GM12864 (cell line): ENCODE measurements at places on chromosomes 3 and 15.

DNA sequence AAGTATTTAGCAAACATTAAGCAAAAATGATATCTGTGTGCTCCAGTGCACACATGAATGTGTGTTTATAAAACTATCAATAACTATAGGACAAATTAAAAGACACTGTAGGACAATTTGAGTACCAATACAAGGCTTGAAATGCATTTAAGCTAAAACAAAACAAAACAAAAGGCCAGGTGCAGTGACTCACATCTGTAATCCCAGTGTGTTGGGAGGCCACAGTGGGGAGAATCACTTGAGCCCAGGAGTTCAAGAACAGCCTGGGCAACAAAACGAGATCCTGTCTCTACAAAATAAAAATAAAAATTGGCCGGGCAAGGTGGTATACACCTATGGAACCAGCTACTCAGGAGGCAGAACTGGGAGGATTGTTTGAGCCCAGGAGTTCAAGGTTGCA lies 50.7 kb downstream of the CSNK1G1 start:
- DNase-seq, result no peak

- no peak for DNase-seq
Observed at GRCh38 chr15:80885016-80885579, 104.5 kb downstream of the MESD start.

- no peak for DNase-seq
Observed at GRCh38 chr3:126317029-126317996, 39.9 kb downstream of the KLF15 start.

DNA sequence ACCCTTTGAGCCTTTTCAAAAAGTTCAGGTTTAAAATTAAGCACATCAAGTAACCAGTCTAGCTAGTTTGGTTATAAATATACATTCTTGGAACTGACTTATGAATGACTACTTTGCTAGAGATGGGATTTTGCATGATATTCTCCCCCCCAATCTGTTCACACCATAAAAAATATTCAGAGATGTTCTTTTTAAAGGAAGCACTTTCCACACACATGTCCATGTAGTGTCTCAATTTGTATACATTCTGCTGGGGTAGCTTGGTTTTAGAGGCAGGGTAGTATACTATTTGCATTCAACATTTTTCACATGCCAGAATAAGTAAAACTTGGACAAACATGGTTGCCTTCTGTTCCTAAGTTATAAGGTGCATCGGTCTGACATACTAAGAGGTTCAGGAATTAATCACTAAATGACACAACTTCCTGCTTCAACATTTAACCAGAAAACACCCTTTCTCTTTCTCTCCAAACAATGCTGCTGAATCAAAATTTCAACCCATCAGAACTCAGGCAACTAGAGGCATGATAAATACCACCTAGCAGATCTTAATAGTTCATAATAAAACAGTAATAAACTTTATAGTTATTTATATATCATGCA lies 57.0 kb downstream of the SUMF1 start:
- DNase-seq, result no peak

GRCh38 chr15:50636146-50636545 lies 50.5 kb downstream of the TRPM7 start:
- no peak for DNase-seq

DNA sequence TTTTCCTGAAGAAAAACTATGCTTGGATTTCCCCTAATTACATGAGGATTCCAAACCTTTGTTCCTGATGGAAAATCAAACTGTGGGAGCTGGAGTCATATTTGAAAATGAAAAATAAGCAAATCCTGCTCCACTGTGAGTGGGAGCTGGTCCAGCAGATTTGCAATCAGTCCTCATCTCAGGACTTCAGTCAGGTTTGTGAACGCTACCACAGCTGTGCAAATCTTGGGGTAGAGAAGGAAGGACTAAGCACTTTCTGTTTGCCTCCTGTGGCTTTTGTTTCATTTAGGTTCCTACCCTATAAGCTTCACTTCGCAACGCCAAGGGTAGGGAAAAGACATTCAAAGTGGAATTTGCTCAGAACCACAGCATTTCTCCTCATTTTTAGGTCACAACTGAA lies 238.2 kb downstream of the TUSC7 start:
- no peak for DNase-seq

GRCh38 chr3:38000242-38000916 lies 9.8 kb downstream of the VILL start:
- DNase-seq, result no peak

GRCh38 chr15:93319121-93319814 lies 230.3 kb upstream of the RGMA start:
- DNase-seq, result no peak

- DNase-seq, result no peak
Observed at GRCh38 chr3:108461661-108462111, 48.7 kb downstream of the MYH15 start.

DNA sequence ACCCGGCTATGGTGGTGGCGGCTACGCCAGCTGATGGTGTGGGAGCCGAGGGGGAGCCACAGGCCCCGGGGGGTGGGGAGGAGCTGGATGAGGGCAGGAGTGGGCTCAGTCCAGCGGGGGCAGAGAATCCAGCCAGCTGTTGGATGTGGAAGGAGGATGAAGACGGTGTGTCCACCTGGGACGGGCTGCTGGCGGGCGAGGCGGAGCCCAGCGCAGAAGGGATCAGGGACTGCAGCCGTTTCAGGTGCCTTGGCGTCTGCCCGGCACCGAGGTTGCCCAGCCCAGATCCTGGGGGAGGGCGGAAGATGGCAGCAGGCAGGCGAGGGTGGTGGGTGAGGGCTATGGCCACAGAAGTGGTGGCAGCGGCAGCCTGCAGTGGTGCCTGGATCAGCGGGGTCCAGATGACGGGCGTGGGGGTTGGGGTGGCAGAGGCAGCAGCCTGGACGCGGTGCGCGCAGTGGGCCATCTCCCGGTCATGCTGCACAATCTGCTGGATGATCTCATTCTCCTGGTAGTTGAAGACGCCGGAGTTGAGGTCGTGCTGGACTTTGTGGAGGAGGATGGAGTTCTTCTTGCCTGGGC lies 45.3 kb downstream of the HCN4 start:
- no peak for DNase-seq

- DNase-seq, result no peak
Observed at GRCh38 chr3:37377670-37378069, 203.3 kb upstream of the LRRFIP2 start.

- no peak for DNase-seq
Observed at GRCh38 chr3:191192941-191193340, 6.1 kb upstream of the OSTN start.

DNA sequence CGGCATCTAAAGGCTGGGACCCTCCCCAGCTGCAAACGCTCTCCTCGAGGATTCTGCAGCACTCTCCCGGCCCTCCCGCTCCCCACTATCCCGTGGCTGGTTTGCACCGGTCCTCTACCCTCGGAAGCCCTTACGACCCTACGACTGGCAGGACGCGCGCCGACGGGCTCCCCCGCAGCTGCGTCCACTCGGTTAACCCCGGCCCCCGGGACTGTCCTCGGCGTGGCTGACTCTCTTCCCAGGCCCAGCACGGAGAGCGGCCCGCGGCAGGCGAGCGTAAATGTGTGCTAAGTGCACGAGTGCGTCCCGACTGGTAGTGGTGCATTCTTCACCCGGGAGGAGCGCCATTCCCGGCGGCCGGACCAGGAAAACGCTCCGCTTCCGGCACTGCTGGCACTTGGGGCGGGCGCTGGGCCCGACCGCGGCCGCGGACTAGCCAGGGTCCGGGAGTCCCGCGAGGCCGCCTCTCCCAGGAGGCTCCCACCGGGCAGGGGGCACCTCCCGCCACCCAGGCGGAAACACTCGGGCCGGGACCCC lies 508 bp downstream of the GORASP1 start:
- DNase-seq, result no peak

- no peak for DNase-seq
Observed at GRCh38 chr15:31379042-31379441, 52.4 kb downstream of the KLF13 start.

DNA sequence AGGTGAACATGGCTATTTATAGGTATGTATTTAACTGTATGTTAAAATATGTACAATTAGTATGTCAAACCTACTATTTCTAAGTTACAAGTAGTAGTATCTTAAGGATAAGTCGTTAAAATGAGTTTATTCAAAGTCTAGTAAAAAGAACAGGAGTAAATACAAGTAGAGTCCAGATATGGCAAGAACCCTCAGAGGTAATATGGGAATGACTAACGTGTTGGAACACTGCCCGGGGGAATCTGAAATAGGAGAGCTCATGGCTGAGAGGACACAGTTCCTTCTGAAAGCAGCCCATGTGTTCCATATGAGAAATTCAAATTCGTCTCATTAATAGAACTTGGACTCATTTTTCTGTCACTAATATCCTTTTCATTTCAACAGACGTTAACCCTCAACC lies 158.8 kb downstream of the CLSTN2 start:
- no peak for DNase-seq

DNA sequence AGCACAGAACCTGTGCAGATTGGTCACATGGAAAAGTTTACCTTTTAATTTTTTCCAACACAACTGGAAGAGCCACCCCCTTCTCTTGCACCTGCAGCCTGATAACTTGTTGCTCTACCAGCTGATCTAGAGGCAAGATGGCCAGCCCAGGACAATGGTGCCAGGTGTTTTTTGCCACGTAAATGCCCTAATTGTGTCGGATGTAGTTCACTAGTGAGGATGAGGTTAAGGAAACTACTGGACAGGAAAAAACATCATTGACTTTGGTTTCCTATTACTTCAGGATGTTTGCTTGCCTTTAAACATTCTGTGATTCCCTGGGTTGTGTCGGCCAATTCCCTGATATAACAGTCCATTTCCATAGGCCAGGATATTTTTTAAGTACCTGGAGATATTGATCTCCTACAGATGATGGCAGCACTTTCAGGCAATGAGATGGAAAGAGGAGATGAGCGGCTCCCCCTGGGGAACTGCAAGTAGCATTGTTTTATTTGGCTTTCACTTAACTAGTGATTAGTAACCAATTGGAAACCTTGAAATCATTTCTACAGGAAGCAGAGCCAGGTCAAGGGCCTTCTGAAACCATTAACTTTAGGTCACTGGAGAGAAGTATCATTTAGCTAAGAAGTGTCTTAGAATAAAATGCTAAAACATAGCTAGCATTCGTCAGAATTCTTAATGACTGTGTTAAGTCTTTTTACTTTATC lies 72.5 kb downstream of the OSBPL10 start:
- no peak for DNase-seq

DNA sequence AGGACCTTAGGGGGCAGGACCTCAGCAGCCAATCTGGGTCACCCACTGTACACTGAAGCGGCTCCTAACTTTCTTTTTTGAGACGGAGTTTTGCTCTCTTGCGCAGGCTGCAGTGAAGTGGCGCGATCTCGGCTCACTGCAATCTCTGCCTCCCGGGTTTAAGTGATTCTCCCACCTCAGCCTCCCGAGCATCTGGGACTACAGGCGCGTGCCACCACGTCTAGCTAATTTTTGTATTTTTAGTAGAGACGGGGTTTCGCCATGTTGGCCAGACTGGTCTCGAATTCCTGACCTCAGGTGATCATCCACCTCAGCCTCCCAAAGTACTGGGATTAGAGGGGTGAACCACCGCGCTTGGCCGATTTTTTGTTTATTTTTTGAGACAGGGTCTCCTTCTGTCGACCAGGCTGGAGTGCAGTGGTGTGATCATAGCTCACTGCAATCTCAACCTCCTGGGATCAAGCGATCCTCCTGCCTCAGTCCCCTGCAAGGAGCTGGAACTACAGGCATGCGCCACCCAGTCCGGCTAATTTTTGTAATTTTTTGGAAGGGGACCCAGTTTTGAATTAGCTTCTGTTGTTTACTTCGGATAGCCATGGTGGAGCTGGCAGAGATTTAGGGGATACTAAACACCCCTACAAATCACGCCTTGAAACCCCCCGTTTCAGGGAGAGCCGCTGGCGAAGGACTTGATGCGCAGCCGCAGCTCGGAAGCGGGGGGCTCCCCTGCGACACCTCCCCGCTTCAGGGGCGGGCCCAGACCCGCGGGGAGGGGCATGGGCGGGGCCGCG lies 1.5 kb upstream of the CLK3 start:
- DNase-seq, result no peak

- DNase-seq, result no peak
Observed at GRCh38 chr3:23537101-23537551, 268.6 kb upstream of the UBE2E1 start.

GRCh38 chr3:100044369-100044768 lies 69.9 kb downstream of the FILIP1L start:
- peak; percentile 66 for DNase-seq

- DNase-seq, result no peak
Observed at GRCh38 chr3:2446146-2446545, 347.5 kb downstream of the CNTN4 start.
